ENCODE measurements at places on chromosomes 5 and 9.

DNA sequence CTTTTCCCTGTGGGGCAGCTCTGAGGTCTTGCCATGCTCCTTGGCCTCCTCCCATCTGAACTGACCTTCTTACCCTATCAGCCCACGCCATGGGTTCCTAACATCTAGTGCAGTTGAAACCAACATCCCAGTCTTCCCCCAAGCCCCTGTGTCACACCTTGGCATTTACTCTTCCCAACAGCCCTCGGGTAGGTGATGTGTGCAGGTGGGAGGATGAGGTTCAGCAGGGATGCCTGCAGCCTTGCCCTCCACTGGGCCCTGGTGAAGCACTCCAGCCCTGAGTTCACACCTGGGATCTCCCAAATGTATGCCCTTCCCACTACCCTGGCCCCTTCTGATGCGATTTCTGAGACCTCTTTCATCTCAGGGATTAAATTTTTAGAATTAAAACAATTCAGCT lies 15.5 kb downstream of the IRX2 start:
- H3K4me3 ChIP-seq, result no peak overlapping the region
- no peaks in the 10 kb centered on the region for H3K36me3 ChIP-seq
- H3K27ac ChIP-seq, result no peak overlapping the region
- no peak for DNase-seq
- H3K4me1 ChIP-seq, result no peaks in the 10 kb centered on the region

DNA sequence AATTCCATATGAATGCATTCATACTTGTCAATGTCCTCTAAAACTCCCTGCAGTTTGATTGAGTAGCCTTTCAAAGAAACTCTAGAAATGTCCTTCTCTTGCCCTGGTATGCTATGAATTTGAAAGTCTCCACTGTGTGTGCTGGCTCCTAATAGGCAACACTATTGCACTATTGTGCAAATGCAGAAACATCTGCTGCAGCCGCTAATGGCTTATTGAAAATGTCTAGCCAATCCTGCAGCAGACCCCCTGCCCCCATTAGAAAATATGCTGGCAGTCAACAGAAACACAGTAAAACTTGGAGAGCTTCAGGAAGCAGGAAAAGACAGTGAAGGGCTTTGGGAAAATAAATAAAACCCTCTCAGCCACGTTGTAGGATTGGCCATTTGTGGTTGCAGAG lies 87.3 kb upstream of the GRAMD2B start:
- H3K36me3 ChIP-seq, result no peaks in the 10 kb centered on the region
- DNase-seq, result no peak
- H3K4me1 ChIP-seq, result no peaks in the 10 kb centered on the region

DNA sequence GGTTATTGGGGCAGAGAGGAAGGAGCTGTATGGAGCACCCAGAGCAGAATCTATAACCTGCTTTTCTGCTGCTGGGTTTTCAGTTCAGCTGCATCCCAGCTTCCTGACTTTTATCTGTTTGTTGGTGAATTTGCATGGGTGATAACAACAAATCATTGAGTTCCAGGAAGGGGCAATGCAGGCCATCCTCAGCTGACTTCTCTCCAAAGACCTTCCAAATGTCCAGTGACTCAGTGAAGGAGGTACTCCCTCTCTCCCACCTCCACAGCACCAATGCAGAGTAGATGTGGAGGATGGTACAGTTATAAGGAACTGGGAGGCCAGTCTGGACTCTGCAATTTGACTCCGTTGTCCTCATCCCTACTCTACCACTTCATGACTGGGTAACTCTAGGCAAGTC lies 1.6 kb upstream of the TXN start:
- no peaks in the 10 kb centered on the region for H3K36me3 ChIP-seq
- no peak overlapping the region for H3K4me3 ChIP-seq
- peak overlapping the region; percentile 91 for H3K27ac ChIP-seq
- no peaks in the 10 kb centered on the region for H3K27me3 ChIP-seq
- DNase-seq, result no peak

GRCh38 chr5:535846-536698 lies 11.8 kb upstream of the SLC9A3 start:
- no peak overlapping the region for H3K4me3 ChIP-seq
- H3K27ac ChIP-seq, result no peak overlapping the region
- peaks cover 3% of the 10 kb centered on the region for H3K27me3 ChIP-seq
- no peaks in the 10 kb centered on the region for H3K4me1 ChIP-seq

DNA sequence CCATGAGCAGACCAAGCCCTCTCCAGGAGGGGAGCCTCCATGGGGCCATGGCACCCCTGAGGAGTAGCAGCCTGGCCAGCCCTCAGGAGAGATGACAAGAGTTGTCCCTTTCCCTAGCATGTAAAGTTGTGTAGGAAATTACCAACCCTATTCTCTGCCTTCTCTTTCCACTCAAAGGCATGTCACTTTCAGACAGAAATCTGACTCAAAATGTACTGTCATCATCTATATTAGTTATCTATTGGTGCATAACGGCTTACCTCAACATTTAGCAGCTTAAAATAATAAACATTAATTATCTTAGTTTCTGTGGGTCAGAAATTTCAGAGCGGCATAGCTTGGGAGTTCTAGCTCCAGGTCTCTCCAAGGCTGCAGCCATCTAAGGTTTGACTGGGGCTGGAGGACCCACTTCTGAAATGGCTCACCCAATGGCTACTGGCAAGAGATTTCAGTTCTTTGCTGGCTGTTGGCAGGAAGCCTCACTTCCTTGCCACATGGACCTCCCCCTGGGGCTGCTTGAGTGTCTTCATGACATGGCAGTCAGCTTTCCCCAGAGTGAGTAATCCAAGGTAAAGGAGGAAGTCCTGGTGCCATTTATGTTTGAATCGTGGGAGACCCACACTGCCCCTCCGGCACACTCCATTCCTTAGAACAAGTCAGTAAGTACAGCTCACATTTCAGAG lies 632.3 kb downstream of the CCDC171 start:
- no peak overlapping the region for H3K4me3 ChIP-seq
- no peaks in the 10 kb centered on the region for H3K27me3 ChIP-seq
- H3K36me3 ChIP-seq, result no peaks in the 10 kb centered on the region
- H3K4me1 ChIP-seq, result no peaks in the 10 kb centered on the region
- DNase-seq, result no peak
- no peak overlapping the region for H3K27ac ChIP-seq

DNA sequence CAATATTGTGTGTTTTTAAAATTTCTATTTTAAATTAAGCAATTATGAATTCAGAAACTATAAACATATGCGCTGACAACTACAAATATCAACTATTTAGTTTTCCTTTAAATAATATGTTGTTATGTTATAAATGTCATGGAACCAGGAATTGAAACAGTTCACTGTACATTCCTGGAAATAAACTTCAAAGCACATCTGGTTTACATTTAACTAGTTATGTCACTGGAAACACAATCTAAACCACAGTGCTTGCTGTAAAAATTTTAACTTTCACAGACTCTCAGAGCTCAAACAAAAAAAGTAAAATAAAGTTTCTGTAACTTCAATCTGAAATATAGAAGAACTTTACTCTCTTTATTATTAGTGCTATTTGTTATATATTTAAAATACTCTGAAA lies 179.2 kb downstream of the FBN2 start:
- no peak overlapping the region for H3K4me3 ChIP-seq
- no peaks in the 10 kb centered on the region for H3K36me3 ChIP-seq
- no peak for DNase-seq
- no peak overlapping the region for H3K27ac ChIP-seq

GRCh38 chr5:160938532-160938931 lies 86.5 kb upstream of the ATP10B start:
- H3K36me3 ChIP-seq, result no peaks in the 10 kb centered on the region
- H3K4me3 ChIP-seq, result no peak overlapping the region
- no peaks in the 10 kb centered on the region for H3K27me3 ChIP-seq
- H3K27ac ChIP-seq, result no peak overlapping the region

DNA sequence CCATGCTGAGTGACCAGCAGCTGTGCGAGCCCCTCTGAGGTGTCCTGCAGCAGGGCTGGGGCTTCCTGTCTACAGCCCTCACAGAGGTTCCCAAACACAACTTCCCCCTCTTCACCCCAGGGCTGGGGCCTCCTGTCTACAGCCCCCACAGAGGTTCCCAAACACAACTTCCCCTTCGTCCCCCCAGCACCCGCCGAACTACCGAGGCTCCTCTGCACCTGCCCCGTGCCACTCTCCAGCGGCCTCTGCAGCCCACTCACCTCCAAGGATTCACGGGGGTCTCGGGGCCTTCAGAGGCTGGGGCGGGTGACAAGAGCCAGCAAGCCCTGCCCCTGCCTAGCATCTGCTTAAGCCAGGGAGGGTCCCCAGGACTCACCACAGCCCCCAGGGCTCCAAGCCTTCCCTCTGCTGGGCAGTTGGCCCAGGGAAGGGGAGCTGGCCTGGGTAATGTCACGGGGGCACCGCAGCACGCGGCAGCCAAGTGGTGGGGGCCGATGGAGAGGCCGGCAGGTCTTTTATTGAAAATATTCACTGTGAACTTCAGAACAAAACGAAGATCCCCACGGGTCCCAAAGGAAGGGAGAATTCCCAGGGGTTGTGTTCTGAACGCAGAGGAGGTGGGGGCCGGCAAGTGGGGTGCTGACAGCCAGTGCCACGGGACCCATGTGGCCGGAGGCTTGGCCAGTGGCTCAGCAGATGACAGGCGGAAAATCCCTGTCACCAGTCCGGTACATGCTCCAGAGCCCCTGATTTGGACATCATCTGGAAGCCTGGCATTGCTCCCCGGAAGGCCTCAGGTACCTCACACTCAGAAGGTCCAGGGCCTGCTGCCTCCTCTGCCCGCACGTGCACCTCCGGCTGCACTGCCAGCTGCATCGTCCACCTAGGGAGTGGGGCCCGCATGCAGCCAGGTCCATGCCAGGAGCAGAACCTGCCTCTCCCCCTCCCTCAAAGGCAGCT lies 125.3 kb downstream of the ADAMTS2 start:
- DNase-seq, result no peak
- no peaks in the 10 kb centered on the region for H3K4me1 ChIP-seq
- no peak overlapping the region for H3K4me3 ChIP-seq
- H3K36me3 ChIP-seq, result no peaks in the 10 kb centered on the region
- H3K27me3 ChIP-seq, result no peaks in the 10 kb centered on the region

DNA sequence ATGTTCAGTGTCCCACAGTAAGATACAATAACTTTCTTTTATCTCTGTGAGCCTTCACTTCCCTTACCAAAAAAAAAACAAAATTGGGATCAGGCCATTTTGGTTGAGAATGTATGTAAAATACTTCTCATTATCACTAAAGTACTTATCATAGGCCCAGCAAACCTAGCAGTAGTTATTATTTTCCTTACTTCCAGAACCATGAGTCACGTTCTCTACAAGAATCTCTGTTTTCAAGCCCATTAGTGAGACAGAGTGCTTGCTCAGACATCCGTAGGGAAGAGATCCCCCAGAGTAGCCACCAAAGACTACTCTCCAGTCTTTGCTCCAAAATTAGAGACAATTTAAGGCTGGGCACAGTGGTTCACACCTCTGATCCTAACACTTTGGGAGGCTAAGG lies 103.9 kb upstream of the NR5A1 start:
- no peak overlapping the region for H3K4me3 ChIP-seq
- no peaks in the 10 kb centered on the region for H3K36me3 ChIP-seq
- no peaks in the 10 kb centered on the region for H3K27me3 ChIP-seq
- no peak for DNase-seq
- H3K4me1 ChIP-seq, result no peaks in the 10 kb centered on the region

GRCh38 chr9:136554870-136555269 lies 9.0 kb upstream of the NOTCH1 start:
- H3K27me3 ChIP-seq, result no peaks in the 10 kb centered on the region
- peak; percentile 81 for DNase-seq
- H3K27ac ChIP-seq, result peak overlapping the region; percentile 86
- peaks cover 21% of the 10 kb centered on the region for H3K4me1 ChIP-seq
- H3K4me3 ChIP-seq, result no peak overlapping the region
- no peaks in the 10 kb centered on the region for H3K36me3 ChIP-seq

DNA sequence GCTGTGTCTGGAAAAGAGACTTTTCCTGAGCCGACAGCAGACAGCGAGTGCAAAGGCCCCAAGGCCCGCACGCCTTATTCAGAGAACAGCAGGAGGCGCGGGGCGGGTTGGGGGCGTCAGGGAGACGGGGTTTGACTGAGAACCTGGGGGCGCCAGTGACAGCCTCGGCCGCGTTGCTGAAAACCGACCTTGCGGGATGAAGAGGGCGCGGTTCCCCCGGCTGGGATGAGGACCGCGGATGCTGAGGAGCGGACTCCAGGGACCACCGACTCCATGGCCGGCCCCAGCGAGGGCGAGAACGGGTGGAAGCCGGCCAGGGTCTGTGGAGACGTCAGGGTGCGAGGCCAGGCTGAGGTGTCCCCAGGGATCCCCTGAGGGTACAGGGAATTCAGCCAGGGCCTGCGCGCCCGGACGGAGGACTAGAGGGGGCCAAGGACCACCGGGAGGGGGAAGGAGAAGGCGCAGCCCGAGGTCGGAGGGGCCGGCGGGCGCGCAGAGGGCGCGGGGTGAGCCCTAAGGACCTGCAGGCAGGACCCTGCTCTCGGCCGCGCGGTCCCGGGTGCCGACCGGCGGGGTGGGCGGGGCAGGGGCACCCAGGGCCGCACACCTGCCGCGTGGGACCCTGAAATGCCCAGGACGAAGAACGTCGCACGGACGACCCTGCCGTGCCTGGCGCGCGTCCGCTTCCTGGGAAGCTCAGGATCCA lies 837 bp upstream of the AHRR start:
- no peak overlapping the region for H3K27ac ChIP-seq
- no peaks in the 10 kb centered on the region for H3K36me3 ChIP-seq
- no peak for DNase-seq
- H3K4me1 ChIP-seq, result peaks cover 6% of the 10 kb centered on the region
- peak overlapping the region; percentile 71 for H3K4me3 ChIP-seq
- H3K27me3 ChIP-seq, result peaks cover 5% of the 10 kb centered on the region

DNA sequence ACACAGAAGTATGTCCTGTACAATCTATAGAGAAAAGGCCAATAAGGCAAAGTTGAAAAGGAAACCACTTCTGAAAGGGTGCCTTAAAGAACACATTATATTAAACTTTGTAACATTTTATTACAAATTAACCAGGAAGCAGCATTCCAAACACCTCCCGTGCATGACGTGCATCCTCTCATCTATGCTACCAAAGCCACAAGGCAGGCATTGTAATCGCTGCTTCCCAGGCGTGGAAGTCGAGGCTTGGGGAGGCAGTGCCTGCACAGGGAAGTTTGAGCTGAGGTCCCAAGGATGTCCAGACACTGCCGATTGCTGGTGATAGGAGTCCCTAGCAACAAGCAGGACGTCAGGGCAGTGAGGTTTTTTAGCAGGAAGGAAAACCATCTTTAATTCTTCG lies 44.3 kb upstream of the BARHL1 start:
- H3K4me1 ChIP-seq, result no peaks in the 10 kb centered on the region
- H3K36me3 ChIP-seq, result no peaks in the 10 kb centered on the region
- H3K27me3 ChIP-seq, result no peaks in the 10 kb centered on the region
- no peak overlapping the region for H3K4me3 ChIP-seq
